Stimulated activated CD4-positive, alpha-beta T cell treated with anti-CD3 and anti-CD28 coated beads, Interleukin-1b, Interleukin-23, amount 100 ng/mL, for 1 hour (primary cell): ENCODE measurements at places on chromosomes 1 and 21.

DNA sequence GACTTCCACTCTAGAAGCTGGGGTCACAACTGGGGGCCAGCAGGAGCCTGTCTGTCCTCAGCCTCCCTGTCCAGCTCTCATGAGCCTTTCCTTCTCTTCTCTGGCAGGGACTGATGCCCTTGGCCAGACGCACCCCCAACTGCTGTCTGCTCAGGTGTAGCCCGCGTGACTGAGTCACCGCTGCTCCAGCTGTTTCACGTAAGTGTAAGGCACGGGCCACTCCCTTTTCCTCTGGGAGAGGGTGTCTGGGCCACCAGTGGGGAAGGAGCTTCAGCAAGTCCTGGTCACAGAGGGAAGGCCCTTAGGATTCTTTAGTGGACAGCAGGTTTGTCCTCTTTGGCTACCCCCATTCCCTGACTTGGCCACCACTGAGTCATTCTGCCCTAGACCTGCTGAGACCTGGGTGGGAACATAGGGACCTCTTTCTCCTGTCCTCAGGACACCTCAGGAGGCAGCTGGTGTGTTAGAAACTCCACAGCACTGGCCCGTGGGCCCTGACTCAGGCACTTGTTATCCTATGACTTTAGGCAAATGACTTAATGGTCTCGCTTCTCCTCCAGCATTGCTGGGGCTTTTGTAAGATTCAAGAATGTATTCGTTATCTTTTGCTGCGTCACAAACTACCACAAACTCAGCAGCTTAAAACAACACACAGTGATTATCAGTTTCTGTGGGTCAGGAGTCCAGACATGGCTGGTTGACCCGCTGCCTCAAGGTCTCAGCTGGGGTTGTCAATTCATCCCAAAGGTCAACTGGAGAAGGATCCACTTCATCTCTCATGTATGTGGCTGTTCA, 64.8 kb downstream of the FAM163A start:
- DNase-seq, result no peak

- no peak for DNase-seq
Observed at GRCh38 chr1:53588053-53588779, 129.0 kb downstream of the DMRTB1 start.

DNA sequence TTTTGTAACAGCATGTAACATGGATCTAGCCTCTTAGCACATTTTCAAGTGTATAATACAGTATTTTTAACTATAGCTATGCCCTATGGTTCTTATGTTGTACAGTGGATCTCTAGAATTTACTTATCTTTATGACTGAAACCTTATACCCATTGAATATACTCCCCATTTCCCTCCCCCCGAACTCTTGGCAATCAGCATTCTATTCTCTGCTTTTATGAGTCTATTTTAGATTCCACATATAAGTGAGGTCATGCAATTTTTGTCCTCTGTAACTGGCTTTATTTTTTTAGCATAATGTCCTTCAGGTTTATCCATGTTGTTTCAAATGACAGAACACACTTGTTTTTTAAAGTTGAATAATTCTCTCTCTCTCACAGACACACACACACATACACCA, 3.1 kb upstream of the GBP6 start:
- DNase-seq, result no peak

DNA sequence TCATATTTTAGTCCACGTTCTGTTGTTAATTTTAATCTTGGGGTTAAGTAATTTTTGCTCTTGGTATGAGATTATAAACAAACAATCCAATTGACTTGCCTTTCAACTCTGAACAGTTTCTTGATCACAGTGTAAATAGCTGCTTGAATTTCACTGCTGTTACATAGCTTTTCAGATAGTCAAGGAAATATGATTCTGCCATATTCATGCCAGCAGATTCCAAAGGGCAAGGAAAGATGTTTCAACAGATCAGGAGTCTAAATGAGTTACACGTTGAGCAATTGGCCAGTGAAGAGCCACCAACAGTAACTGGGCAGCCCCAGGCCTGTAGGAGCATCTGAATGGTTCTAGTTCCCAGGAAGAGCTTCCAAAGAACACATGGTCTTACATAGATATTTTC, 93.6 kb downstream of the LEPR start:
- DNase-seq, result no peak

- DNase-seq, result no peak
Observed at GRCh38 chr1:212554401-212554800, 54.2 kb upstream of the ATF3 start.

DNA sequence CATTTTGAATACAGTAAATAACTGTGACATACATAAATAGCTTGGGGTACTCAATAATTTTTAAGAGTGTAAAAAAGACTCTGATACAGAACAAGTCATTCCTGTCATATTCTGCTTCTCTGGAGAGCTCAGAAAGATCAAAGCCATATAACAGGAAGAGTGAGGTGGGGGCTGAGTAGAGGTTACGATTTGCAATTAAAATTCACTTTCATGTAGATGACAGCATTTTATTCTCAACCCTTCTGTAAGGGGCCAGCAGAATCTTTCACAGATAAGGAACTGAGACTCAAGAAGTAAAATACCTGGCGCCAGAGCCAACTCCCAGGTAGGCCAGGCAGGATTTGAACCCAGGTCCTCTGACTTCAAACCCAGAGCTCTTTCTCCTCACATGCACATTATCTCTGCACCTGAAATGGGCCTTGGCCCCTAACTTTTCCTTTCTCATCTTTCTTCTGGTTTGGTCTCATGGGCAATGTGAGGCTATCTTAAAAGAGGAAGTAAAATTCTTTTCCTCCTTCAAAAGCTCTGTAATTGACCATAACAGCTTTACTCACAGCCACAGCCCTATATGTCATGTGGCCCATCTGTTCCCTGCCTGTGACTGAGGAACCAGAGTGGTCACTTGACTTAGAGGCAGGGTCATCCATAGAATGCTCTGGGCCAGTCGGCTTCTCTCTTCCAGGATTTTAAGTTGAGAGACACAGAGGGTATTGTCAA, 80.9 kb upstream of the SYT6 start:
- DNase-seq, result no peak

GRCh38 chr1:214361636-214362035, 80.7 kb downstream of the SMYD2 start:
- DNase-seq, result no peak

DNA sequence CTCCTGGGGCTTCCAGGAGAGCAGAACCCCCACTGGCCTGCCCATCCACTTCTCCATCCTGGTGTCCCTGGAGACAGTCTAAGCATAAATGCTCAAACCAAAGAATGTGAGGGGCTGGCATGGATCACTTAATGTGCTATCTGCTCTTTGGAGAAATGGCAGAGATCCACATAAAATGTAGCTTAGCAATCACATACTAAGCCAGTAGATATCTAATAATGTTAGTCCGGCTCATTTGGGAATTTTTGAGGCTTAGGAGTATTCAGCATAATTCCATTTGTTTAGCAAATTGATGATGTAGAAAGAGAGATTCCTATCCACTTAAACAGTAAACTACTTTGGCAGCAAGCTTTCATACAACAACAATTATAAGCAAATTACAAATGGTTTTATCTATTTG, 90.7 kb downstream of the TENT5C start:
- DNase-seq, result no peak

- no peak for DNase-seq
Observed at GRCh38 chr1:77287535-77287934, 5.7 kb downstream of the AK5 start.

GRCh38 chr1:85230305-85230977, 29.0 kb downstream of the C1orf52 start:
- DNase-seq, result no peak

- no peak for DNase-seq
Observed at GRCh38 chr1:177978530-177978929, 8.7 kb upstream of the SEC16B start.

DNA sequence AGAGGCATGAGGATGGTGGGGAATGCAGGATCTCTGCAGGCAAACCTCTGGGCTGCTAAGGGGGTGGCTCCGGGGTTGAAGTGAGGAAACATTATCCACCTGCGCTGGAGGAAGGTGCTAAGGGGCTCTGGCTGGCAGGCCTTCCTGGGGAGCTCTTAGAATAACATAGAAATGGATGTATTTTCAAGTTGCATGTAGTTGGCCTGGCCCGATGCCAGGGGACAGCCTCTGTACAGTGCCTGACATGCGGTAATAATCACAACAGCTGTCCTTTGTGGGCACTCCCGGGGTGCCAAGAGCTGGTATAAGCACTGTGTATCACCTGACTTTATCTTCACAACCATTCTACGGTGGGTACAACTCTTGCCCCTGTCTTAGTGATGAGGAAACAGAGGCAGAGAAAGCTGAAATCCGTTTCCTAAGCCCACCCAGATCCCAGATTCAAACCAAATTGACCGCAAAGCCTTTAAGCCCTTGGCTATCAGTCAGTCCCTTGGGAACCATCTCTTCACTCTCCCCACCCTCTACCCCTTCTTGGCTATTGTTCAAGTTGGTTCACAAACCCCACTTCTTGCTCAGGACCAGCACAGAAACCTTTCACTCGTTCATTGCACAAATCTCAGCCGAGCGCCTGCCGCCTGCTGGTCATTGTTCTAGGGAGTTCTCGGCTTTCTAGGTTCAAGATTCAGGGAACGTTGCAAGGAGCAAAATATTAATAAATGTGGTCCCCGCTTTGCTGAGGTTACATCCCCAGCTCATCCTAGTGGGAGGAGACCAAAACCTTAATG, 30.9 kb downstream of the PADI4 start:
- DNase-seq, result no peak
